Stimulated activated CD4-positive, alpha-beta T cell treated with anti-CD3 and anti-CD28 coated beads, Interleukin-15, amount 100 ng/mL, for 1 hour (primary cell): ENCODE measurements at places on chromosomes 12 and 14.

DNA sequence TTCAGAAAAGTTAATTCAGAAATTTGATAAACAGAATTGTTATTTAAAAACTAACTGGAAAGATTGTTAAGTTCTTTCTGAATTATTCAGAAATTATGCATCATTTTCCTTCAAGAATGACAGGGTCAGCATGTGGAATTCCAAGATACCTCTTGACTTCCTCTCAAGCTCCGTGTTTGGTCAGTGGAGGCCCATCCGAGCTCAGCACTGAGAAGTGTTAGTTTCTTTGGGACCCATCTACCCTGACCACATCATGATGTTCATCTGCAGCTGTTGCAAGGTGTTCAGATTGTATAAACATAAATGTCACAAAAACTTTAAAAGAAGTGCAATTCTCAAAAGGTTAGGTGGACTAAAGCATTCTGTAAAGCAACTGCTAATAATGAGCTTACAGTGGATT is 33.7 kb downstream of the MDM2 start:
- DNase-seq = no peak

- DNase-seq = no peak
Measured at GRCh38 chr12:10400829-10401228, 8.7 kb downstream of the KLRC4 start.

GRCh38 chr12:121669521-121669900 is at the start of gene MORN3:
MORN3 (minus strand) TSS chr12:121669654; CDS start chr12:121669483, 171 bp downstream.
- DNase-seq = no peak

- DNase-seq = no peak
Measured at GRCh38 chr12:95859947-95860850, 1.4 kb downstream of the SNRPF start.

DNA sequence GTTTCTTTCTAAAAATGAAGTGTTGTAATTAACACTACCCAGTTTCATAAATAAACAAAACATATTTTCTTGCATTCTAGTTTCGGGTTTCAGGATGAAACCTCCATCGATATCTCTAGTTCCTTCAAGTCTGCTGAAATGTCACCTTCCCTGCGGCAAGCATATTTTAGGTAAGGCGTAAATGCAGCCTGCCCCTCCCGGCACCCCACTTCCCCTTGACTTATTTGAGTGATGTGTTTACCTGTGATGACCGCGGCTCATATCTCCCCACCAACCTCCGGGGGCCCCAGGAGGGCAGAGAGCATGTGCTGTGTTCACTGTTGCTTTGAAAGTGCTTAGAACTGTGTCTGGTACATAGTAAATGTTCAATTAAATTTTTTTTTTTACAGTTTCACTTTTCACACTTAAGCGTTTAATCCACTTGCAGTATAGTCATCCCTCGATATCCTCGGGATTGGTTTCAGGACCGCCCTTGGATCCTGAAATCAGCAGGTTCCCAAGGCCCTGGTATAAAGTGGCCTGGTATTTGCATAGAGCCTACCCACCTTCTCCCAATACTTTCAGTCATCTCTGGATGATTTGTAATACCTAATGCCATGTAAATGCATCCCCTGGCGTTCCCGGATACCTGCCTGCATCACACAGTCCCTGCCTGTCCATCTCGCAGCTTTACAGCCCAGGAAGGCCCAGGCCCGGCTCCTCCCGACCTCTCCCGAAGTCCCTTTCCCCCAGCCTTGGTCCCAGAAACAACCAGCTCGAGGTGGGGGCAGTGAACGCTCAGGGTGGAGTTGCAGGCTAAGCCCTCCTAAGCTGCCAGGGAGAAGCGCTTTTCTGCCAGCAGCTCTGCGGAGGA is 40.2 kb upstream of the FBRSL1 start:
- no peak for DNase-seq

GRCh38 chr14:68849416-68849815 is 56.5 kb upstream of the ZFP36L1 start:
- no peak for DNase-seq

DNA sequence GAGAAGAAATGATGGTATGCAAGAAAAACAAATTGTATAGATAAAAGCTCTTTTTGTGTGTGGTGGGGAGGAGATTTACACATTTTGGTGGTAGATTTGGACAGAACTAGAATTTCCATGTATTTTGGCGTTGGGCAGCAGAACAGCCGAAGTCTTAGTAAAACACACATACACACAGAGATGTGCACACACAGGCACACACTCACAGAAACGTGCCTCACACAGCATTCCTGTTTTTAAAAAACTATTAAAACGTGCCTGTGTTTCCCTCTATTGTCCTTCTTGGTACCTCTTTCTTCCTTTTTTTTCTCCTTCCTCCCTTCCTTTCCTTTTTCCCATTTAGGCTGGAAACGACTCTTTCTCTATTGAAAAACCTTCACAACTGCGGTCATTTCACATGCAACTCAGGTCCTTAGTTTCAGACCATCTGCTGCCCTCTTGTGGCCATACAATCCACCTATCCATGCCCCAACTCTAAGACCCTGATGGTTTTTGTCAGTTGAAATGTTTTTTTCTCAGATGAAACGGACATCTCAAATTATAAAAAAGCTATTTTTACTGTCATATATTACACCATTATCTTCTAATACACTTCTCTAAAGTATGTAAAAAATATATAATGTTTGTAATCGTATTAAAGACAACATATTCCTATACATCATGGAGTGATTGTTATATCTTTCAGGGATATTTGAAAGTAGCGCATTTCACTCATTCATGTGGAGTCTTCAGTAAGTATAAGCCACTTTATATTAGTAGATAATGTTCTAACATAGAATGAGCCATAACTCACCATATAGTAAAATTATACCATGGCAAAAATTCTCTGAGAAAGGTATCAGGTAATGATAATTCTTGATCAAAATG is 386.7 kb upstream of the NOVA1 start:
- DNase-seq = no peak

DNA sequence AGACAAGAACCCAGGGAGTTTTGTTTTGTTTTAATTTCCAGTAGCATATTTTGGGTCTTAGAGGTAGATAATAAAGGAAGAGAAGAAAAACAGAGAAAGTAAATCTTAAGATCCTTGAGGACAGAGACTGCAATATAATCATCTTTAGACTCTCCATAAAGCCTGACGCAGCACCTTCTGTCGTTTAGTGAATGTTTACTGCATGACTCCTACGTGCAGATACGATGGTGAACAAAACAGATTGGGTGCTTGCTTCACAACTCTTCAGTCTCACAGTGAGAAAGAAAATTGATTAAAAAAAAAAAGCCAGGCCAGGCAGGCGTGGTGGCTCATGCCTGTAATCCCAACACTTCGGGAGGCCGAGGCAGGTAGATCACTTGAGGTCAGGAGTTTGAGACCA is 86.9 kb downstream of the STON2 start:
- no peak for DNase-seq

DNA sequence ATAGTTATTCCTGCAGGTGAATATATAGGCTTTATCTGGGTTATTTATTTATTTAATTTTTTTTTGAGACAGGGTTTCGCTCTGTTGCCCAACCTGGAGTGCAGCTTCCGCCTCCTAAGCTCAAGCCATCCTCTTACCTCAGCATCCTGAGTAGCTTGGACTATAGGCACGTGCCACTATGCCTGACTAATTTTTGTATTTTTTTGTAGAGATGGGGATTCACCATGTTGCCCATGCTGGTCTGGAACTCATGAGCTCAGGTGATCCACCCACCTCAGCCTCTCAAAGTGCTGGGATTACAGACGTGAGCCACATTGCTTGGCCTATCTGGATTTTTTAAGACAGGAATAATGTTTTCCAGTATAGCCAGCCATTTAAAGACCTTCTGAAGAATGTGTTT is 2.0 kb downstream of the RAN start:
- no peak for DNase-seq

DNA sequence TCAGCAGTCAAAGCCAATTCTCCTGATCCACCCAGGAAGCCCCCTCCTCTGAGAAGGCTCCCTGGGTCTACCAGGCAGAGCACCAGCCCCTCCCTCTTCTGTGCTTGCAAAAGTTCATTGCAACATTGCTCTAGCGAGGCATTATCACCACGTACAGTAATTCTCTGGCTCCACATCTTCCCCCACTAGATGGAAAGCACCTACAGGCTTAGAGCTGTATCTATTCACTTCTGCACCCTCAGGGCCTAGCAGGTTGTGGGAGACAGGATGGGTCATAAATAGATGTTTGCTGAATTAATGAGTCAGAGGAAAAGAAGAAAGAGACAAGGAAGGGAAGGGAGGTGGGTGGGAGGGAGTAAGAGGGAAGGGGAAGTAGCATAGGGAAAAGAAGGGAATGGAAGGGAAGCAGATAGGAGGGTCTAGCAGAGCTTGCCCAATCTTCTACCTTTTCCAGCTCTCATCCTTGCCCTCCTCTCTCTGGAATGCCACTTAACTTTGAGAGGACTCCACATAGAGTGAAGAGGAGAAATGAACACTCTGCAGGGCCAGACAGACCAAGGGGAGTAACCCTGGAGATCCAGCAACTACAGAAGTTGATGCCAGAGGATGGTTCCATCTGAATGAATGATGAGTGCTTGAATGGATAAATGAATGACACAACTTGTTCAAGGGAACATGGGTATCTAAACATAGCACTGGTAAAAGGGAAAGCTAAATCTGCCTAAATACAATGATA is 42.0 kb upstream of the NT5DC3 start:
- no peak for DNase-seq

DNA sequence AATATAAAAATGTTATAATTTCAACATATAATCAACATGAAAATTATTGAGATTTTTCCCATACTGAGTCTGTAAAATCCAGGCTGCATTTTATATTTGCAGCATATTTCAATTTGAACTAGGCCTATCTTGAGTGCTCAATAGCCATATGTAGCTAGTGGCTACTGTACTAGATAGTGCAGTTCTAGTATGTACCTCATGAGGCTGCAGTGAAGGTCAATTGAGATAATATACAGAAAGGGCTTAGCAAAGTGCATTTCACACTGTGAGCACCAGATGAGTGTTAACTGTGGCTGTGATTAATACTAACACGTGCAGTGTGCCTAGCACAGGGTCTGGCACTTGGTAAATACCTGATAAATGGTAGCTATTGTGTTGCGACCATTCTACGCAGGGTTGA is 5.4 kb upstream of the SLC22A17 start:
- DNase-seq = no peak

DNA sequence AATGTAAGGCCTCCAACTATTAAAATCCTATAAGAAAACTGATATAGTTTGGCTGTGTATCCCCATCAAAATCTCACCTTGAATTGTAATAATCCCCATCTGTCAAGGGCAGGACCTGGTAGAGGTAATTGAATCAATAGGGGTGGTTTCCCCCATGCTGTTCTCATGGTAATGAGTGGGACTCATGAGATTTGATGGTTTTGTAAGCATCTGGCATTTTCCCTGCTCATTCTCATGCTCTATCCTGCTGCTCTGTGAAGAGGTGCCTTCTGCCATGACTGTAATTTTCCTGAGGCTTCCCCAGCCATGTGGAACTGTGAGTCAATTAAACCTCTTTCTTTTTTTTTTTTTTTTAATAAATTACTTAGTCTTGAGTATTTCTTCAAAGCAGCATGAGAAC is 31.9 kb downstream of the TSPAN19 start:
- no peak for DNase-seq

- DNase-seq = no peak
Measured at GRCh38 chr12:65859519-65859918, 35.2 kb downstream of the HMGA2 start.

GRCh38 chr12:130838284-130838950 is 633 bp downstream of the STX2 start:
- DNase-seq = peak; percentile 11

GRCh38 chr14:89652352-89652751 is 235.3 kb upstream of the FOXN3 start:
- DNase-seq = no peak

GRCh38 chr12:50222275-50222783 is 55.2 kb upstream of the CERS5 start:
- DNase-seq = no peak

DNA sequence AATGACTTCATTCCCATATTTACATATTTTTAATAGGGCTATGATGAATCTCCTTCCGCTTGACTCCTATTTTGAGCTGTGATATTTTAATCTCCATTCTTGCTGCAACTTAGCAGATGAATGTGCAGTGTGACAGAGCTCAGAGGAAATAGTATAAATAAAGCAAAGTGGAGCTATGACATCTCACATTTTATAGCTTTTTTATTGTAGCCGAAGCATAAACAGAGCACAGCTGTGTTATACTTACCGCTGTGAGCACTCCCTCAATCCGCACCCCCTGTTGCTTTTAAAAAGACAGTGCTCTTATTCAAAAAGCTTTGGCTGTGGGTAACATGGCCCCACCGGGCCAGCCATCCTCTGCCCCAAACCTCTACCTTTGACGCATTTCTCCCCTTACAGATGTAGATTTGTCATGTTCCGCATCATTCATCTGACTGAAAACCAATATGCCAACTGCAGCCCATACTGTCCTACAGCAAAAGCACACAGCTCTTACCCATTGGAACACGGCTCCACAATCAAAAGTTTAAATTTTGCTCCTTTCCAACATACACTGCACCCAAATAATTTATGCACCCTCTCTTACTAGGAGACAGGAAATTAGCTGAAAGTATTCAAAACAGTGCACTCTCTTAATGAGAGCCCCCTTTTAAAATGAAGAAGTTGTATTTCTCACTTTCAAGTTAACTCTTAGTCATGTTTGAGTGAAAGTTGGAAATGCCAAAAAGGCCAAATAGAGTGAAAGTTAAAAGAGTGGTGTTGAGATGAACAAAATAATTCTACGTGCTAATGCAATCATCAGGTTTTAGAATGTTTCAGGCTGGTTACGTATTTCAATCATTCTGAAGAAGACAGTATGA is 429.3 kb upstream of the SOX5 start:
- no peak for DNase-seq

DNA sequence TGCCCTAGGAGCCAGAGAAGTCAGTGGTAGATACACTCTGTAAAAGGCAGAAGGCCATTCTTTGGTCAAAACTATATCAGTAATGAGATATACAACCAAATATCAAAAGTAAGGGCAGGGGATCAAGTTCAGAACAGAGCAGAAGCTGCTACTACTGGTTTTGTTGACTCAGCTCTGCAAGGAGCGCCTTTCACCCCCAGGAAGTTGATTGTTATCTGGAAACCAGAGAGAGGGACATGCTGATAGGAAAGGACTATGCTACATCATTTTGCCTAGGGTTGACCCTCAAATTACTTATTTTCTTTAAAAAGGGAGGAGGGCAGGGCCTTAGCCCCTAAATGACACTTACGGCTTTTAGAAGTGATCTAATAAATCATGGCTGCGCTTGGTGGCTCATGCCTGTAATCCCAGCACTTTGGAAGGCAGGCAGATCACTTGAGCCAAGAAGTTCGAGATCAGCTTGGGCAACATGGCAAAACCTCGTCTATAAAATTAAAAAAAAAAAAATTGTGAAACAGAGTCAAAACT is 194.0 kb downstream of the KLHL28 start:
- DNase-seq = no peak

GRCh38 chr12:53062011-53062961 is 12.4 kb downstream of the TNS2 start:
- no peak for DNase-seq

GRCh38 chr12:34190054-34190453 is 167.8 kb downstream of the ALG10 start:
- no peak for DNase-seq

DNA sequence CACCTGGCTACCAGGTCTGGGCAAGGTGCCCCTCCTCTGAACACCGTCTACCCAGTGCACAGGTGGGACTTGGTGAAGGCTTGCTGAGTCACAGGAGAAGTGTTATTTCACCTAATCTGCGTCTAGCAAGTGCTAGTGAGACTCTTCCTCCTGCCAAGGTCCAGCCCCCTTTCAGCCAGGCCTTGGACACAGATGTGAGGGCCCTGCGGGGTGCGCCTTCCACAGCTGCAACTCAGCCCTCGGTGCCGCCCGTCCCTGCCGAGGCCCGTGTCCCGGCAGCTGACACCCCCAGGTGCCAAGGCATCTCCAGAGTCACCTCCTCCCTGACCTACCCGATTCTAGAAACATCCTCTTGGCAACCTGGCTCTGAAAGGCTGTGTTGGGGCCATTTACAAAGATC is 55.1 kb downstream of the PRIMA1 start:
- DNase-seq = no peak
